ENCODE measurements at places on chromosomes 3 and 15.

DNA sequence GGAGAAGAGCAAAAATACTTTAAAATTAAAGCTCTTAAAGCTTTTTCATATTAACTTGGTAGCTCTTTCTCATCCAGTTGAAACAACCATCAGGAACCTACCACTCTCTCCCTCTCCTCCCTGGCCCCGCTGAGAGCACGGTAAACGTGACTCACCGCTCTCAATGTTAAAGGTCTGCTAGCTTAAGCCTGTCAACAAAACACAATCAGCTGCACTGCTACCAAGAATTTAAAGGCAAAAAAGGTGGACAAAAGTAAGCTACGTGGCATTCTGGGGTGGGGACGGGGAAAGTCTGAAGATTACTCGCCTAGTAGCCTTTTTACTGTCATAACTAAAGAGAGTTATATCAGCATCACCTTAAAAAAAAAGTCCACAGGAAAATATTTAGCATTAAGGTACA, 8.4 kb upstream of the GP5 start:
- no peak for DNase-seq

DNA sequence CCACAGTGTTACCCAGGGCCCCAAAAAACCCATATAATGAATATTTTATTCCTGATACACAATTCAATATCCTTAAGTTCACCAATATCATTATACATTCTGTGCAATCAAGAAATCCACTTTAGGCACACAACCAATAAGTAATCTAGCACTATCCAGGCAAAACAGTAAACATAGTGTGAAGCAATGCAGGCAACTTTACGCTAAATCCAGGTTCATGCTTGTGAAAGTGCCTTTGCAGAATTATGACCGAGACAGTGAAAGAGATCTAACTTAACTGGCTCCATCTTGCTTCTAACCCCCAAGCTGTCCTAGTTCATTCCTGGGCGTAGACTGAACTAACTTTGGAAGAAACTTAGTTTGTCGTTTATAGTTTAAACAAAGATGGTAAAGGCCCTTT, 34.2 kb upstream of the INO80 start:
- DNase-seq: no peak

GRCh38 chr3:56795097-56795828, 6.5 kb downstream of the ARHGEF3 start:
- no peak for DNase-seq

DNA sequence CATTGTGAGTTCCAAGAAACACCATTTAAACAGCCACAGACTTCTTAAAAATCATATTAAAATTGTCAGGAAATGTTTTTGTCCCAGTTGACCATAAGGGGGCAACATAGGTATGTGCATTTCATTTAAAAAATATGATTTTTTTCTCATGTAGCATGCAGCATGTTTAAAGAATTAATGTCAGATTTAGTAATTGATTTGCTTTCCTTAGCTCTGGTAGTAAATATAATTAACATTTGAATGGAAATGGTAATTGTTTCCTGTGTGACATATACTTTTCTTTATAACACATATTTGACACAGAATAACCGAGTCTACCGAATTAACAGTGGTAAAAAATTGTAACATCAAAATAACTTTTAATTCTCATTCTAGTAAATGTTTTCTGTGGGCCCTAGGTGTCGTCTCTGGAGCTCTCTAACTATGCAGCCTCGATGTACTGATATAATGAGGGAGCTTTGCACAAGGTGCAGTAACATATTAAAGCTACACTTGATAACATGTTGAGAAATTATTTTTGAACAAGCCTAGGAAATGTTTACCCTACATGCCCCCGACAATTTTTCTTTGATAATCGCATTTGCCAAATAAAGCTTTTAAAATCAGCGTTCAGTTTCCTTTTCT, 34.9 kb downstream of the NXPE3 start:
- DNase-seq: peak; percentile 10

GRCh38 chr15:67011617-67012005, 53.8 kb upstream of the SMAD3 start:
- DNase-seq: no peak

Measured in CD8-positive, alpha-beta memory T cell (primary cell).